ENCODE measurements at places on chromosomes 6 and 20.

DNA sequence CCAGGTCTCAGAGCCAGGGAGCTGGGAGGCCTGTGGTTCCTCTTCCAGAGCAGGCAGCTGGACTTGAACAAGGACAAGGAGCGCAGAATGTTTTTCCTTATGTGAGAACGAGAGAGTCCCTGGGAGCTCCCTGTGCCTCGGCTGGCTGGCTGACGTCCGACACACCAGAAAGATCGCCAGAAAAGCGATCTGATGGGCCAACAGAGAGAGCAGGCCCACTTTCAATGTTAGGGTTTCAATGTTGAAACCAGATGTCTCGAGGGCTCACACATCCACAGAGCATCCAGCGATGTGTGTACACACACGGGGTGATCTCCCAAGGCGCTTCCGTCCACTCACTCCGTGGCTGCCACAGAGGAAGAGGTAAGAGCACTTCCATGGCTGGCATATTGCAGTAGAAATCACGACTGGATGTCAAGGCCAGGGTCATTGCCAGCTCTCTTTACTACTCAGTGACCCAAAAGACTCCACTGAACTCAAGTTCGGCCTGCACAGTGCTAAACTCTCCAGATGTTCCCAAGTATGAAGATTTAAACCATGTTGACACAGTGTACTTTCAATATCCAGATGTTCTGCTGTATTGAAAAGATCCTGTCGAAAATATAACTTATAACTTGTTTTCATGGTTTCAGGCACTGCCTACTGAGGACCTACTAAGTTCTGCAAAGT, 70.8 kb upstream of the FOXC1 start:
- no peak for DNase-seq

DNA sequence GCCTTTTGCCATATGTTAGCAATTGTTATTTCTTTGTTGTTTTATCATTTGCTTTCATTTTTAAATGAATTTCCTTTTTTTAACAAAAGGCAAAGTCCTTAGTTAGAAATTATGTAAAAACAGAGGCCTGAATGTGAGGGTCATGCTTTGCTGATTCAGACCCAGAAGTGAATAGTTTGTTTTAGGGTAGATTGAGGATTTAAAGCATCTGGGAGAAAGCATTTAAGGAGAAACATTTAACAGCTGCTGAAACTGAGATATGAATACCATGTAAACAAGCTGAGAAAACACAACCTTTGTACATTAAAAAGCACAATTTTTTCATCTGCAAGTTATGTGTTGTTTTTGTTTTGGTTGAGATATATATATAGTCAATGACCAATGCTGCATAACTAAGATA, 8.0 kb downstream of the HTR1B start:
- no peak for DNase-seq

DNA sequence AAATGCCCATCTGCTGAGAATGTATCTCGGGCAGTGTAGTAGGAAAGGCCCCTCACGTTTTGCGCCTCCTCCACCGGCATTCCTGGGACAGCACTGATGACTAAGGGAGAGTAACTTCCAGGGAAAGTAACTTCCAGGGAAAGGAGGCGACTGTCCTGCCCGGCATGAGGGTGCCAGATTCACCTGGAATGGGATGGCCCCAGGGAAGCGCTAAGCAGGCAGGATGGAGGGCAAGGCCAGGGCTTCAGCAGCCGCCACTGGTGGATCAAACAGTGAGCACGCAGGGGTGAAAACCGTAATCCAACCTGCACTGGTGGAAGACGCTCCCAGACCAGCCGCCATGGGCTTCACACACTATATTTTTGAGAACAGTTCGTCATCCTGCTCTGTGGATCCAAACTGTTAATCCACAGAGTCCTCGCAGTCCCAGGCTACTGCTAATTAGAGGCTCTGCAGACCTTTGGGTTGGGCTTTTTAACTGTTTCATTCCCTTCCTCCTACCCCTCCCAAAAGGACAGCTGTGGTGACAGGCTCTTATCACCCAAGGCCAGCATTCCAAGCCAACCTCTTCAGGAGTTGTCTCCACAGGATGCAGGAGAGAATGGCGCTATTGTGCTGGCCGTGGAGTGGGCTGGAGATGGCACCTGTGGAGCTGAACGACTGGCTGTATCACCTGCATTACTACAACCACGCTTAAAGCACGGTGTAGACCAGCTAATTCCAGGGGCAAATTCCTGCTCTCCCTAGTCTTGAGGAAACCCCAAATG, 178.9 kb downstream of the DLL1 start:
- no peak for DNase-seq

GRCh38 chr6:140660295-140660694, 1285.8 kb upstream of the CITED2 start:
- no peak for DNase-seq

DNA sequence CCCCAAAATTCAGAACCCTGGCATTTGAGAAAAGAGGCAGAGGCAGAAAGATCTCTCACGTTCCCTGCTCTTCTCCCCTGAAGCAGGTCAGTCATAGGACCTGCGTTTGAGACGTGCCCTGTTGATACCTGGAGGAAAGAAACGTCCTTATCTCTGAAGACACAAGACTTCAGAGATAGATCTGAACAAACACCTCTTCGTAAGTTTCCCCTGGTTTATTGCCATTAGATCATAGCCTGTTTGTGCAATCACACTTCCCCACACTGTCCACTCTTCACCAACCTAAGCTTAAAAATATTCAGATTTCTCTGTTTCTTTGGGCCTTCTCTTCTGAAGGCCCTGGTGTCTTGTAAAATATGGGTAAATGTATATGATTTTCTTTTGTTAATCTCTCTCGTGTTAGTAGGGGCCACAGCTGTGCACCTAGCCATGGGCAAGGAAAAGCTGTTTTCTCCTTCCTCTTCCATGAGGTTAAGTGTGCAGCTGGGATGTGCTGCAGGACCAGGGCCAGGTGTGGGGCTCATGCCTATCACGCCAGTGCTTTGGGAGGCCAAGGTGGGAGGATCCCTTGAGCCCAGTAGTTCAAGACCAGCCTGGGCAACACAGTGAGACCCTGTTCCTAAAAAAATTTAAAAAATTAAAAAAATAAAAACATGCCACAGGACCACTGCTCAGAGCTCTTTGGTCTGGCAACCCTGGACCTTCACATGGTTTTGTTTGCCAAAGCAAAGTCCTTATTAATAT, 4.7 kb upstream of the SLC22A2 start:
- no peak for DNase-seq

DNA sequence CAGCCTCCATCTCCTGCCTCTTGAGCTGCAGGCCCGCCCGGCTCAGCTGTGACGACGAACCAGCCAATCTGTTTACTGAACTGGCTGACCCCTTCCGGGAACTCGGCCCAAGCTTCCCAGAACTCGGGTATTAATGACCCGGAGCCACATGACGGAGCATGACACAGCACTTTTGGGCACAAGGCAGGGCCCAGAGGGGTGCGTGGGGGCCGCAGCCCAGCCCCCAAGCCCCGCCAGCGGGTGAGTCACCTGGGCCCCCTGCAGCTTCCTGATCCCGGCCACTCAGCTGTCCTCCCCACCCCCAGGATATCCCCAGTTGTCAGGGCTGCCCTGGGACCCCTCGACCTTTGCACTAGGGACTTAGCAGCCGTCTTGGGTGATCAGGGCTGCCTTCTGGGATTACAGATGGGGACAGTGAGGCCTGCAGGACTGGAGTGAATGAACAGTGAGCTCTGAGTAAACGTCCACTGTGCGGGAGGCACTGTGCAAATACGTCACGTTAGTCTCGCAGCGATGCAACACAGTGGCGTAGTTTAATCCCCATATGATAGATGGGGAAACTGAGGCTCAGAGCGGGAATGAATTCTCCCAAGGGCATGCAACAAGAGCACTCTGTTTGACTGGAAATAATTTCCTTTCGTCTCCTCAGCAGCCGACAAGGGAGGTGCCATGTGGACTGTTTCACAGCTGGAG, 102.1 kb downstream of the CEBPB start:
- no peak for DNase-seq

- peak; percentile 35 for DNase-seq
These were observed 1.8 kb downstream of the CTSA start for GRCh38 chr20:45892828-45893500.

DNA sequence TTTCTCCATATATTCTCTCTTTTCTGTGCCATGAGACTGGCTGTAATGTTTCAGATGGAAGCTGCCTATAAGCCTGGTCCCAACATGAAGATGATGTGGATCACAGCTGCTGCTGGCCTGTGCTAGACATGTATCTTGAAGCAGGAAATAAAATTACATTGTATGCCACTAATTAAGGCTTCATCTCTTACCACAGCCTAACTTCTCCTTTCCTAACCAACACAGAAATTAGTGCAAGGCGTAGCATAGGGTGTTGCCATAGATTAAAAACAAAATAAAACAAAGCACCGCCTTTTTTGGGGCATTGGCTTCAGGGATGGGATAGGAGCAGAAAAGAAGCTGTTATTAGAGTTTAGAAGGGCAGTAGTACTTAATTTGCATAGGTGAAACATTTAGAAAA, 4.7 kb upstream of the SLC17A4 start:
- no peak for DNase-seq

DNA sequence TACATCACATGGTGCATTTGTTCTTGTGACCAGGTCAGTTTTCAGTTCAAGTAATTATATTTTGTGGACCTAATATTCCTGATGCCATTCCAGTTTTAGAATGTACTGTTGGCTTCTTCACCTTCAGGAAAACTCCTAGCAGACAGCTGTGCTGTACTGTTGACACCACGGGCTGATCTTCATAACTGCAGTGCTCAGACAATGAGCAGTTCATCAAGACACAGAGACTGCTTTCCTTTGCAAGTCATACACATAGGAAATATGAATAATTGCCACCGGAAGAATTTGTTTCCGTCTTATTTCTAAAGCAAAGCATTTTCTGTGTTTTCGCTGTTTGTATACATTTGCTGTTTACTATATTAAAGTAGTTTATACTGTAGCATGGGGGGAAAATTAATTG, 89.8 kb downstream of the C6orf118 start:
- DNase-seq = no peak

- DNase-seq = no peak
These were observed 28.5 kb upstream of the HLA-DRB5 start for GRCh38 chr6:32558426-32559057.

DNA sequence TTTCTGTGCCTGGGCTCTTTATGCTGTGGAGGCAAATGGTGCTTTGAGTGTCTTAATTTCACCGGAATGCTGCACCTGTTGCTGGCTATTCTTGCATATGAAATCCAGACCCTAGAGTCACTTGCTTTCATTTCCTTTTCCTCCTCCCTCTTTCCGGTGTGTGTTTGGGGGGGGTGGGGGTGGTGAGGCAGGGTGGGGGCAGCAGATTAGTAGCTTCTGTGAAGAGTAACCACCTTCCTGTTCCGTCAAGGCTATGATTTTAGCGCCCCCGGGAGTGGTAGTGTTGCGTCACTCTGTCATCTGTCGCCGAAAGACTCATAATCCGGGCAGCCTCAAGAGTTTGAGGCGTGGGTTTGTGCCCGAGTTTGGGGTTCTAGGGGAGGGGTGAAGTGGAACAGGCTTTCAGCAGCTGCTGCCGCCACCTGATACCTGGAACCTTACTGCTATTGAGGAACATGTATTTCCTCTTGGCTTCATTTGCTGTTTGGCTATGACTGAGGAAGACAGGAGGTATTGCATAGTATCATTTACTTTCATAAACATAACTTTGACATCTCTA, 49.1 kb downstream of the UTRN start:
- DNase-seq = peak; percentile 83

- no peak for DNase-seq
These were observed 586.1 kb downstream of the RNF144B start for GRCh38 chr6:18973251-18973650.

DNA sequence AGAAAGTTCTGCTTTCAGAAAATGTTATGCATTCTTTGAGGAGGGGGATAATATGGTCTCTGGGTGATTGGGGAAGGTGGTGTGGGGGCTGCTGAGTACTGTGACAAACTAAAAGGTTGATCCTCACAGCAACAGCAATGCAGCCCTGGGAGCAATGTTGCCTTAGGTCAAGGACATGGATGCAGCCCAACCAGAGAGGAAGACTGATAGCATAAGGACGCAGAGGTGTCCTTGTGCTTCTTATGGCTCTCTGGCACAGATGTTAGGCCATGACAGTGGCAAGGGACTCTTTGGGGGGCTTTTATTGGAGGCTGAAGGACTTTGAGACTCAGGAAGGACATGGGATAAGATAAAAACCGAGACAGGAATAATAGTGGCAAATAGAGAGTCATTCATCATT, 186.2 kb upstream of the PHACTR1 start:
- DNase-seq = no peak

- no peak for DNase-seq
These were observed 214.9 kb upstream of the GMDS start for GRCh38 chr6:2460216-2460745.

- no peak for DNase-seq
These were observed 22.8 kb upstream of the PNRC1 start for GRCh38 chr6:89057759-89058158.

DNA sequence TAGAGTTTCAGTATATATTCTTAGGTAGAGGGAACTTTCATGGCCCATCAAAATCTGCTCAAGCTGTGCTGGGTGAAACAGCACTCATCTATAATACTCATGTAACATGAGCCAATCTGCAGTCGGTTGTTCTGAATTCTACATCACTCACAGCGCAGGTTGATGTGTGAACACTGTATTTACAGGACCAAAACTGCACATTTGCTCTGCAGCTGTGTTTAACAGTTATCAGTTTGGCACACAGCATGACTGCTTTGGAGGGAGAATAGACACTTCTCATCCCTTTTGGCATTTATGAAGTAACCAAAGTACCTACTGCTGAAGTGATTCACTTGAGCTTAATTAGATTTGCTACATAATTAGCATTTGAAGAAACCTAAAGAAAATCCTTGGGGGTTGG, 225.1 kb downstream of the BCKDHB start:
- DNase-seq = no peak

DNA sequence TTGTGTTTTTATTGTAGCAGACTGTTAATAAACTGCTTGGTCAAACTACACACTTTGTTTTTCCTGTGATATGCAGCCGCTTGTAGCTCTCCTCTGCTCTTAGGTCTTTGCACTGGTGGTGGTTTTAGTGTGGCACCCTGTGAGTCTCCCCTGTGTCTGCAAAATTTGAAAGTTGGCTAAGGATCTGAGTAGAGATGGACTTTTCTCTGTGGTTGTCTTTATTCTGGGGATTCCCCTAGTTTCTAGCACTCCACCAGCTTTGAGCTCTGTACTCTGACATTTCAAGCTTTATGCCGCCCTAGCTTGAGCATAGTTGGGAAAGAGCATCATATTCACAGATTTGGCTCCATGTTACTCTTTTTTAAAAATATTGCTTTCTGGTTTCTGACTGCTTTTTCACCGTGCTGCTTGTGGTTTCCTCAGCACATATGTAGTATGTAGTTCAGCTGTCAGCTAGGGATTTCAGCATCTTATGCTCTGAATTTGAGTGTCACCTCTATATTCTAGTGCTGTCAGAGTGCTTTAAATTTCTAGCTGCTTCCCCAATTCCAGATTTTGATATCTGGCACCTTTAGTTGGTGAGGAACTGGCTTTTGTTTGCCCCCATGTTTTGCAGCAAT, 25.4 kb downstream of the CDYL start:
- no peak for DNase-seq

DNA sequence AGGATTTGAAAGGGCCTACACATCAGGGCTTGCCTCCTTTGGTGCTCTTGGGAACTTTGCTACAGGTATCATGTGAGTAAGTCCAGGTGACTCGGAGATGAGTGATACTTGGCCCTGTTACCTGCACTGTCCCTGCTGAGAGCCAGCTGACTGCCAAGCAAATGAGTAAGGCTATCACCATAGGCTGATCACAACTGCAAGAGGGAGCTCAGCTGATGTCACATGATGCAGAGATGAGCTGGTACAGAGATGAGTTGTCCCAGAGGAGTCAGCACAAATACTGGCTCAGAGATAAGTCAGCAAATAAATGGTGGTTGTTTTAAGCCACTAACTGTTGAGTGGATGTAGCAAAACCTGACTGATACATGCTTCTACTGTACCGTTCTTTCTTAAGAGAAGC, 41.4 kb downstream of the LAMP5 start:
- DNase-seq = no peak
